ENCODE measurements at places on chromosomes 3 and 15.

DNA sequence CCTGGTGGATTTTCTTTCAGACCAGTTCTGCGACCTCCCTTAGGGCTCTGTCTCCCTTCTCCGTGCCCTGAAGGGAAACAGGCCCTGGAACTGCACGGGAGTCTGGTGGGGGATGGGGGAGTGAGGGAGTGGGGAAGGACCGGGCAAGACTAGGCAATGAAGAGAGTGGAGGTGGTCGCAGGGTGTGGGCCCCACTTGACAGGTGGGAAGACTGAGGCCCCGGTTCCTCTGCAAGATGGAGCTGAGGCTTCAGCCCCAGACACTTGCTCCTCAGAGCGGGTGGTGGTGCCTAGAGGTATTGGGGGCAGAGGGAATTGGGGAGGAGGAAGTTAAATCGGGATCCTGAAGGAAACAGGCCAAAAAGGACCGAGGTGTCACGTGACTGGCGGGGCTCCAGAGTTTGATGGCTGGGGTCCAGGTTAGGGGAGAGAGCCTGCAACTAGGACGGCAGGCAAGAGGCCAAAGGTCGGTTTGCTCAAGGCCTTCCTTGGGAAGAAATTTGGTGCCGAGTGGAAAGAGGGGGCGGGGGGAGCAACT is 597 bp upstream of the CAMK1 start:
- no peak for DNase-seq

DNA sequence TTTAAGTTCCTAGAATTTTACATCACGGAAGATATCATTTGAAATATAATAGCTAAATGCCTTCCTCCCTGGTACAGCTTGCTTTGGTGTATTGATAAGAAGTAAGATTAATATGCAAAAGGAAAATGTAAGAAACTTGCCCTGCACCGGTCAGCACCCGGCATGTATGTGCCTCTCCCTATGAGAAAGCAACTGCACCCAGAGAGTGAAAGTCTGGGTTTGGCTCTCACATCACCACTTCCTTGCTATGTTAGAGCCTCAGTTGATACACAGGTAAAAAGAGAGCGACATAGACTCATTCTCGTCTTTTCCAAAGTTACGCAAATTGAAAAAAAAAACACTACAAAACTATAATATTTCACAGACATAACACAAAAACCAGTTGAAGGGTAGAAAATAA is 96.7 kb downstream of the FOXP1 start:
- peak; percentile 35 for DNase-seq

DNA sequence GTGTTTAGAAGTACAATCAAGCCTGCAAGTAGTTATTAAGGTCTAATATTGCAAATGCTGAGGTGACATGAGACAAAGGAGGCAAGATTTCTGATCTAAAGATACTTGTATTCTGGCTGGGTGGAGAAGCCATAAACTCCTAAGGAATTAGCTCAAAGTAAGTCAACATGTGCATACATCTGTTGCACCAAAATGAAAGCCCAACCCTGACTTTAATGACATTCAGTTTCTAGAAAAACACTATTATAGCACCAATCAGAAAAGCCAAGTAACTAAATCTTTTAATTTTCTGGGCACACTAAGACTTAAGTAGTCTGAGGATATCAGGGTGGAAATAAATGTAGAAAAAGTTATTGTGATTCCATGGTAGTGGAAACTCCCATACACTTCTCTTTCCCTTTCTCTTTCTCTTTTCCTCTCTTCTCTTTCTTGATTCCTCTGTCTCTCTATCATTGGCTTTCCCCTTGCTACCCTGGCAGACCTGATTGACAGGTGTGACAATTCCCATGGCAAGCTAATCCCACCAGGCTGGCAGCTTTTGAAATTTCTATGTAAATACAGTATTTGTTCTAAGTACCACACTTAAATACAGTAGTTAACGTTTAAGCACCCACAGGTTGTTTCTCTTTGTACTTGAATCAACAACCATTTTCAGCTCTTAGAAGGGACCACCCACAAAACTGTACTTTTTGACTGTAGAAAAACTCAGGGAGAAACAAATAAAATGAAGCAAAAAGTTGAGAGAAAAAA is 528.4 kb upstream of the SEMA6D start:
- no peak for DNase-seq

DNA sequence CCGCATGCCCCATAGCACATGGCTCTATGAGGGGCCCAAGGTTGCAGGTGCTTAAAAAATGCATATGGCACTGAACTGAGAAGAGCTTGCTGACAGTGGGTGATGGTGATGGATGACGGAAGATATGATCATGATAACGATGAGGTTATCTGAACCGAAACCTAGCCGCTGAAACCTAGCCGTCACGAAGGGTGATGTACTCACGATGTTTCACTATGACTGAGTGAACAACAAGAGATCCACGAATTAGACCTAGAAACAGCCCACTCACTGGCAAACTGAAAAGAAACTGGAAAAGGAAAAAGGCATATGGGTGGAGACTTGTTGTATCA is 57.6 kb upstream of the BCL6 start:
- peak; percentile 97 for DNase-seq

GRCh38 chr3:17290894-17291293 is 406.1 kb downstream of the PLCL2 start:
- DNase-seq: no peak

DNA sequence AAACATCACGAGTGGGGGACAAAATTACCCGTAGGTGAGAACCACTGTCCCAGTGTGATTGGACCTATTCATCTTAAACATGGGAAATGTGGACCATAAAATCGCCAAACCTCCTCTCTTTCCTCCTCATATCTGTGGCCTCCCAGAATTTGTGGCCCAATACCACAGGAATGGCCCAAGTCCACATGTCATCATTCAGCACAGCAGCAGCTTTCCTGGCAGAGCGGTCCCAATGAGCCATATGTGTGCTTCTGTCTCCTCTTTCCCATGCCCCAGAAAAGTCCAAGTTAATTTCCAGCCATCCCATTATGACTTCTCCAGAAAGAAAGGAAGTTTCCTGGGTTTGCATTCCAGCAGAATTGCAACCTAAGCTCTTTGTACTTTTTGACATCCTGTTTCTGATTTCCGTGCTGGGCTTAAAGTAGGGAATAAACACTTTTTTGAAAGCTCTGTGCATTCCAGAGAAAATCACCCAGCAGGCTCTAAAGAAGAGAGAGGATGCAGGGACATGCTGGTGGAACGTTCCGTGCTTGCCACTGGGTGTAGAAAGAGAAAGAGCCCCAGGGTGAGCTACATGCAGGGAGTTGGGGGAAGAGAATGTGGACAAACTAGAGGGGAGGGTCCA is 259.4 kb upstream of the PROK2 start:
- no peak for DNase-seq

GRCh38 chr3:3201611-3202010 is 22.1 kb upstream of the CRBN start:
- DNase-seq: peak; percentile 56

GRCh38 chr15:84833447-84834228 is 16.5 kb downstream of the ALPK3 start:
- DNase-seq: no peak

GRCh38 chr3:62621925-62622324 is 248.6 kb upstream of the FEZF2 start:
- no peak for DNase-seq

GRCh38 chr3:32596282-32596908 is 25.7 kb upstream of the DYNC1LI1 start:
- DNase-seq: no peak

GRCh38 chr3:38579551-38580449 is 69.7 kb downstream of the SCN5A start:
- DNase-seq: no peak

DNA sequence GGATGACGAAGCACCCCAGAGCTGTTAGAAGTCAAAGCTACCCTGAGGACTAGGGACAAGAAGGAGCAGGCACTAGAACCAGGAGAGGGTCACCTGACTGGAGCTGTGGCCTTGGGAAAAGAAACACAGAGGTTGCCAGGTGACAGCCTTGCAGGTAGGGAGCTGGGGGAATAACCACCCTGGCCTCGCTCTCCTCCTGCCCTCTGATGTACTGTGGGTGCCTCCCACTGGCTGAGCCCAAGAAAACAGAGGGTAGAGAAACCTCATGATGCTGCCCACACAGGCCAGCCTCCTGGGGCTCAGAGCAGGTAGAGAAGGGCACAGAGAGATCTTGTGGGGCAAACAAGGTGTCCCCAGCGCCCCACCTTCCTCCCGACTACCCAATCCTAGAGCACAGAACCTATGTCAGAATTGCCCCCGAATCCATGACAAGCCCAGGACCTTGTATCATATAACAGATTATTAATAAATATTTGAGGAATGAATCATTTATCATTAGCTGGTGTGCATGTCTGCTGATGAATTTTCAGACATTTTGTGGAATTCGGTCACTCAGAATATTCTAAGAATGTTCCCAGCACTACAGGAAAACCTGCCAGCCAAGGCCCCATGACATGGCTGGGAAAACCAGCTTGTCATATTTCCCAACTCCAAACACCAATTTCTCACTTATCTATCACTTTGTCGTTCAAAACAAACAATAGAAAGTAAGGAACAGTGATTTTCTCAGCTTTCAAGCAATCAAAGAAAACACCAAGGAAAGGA is 59.8 kb upstream of the MEX3B start:
- no peak for DNase-seq

GRCh38 chr3:195711813-195712534 is 8.8 kb upstream of the MUC20 start:
- no peak for DNase-seq

DNA sequence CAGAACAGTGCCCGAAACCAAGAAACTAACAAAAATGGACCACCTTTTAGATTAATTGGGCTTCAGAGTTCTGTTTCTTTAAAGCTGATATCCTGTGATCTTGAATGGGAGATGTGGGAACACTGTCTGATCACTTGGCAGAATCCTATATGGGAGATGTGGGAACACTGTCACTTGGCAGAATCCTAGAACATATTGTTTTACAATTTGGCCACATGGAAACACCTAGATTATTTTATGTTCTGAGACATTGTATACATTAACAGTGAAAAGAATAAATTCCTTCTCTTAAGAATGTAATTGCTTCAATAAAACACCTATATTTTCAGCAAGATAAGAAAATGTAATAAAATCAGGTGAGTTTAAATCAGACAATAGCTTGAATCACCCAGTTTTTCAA is 30.3 kb upstream of the PLSCR2 start:
- DNase-seq: no peak

DNA sequence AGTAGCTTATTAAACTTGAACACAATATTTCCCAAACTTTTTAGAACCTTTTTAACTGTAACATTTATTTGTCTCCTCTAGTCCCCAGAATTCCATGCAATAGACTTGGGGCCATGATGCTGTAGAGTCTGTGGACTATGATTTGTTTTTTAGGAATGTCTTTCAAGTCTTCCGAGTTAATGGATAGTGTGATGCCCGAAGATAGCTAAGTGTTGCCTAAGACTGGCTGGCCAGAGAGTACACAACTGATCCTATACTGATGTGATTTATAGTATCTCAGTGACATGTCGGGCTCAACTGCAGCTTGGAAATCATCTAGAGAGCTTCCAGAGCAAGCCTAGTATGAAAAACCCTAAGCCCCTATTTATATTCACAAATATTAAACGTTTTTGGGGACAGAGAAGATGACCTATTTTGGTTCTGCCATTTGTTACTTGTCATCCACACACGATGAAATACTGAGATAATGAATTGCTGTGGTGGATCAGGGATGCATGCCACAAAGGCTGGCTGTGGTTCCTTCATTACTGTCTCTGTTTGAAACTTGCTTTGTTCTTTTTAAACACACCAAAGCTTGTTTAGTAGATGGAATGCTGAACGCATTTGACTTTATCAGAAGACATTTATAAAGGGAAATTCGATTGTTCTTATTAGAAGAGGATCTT is 507.4 kb downstream of the TAFA4 start:
- no peak for DNase-seq

DNA sequence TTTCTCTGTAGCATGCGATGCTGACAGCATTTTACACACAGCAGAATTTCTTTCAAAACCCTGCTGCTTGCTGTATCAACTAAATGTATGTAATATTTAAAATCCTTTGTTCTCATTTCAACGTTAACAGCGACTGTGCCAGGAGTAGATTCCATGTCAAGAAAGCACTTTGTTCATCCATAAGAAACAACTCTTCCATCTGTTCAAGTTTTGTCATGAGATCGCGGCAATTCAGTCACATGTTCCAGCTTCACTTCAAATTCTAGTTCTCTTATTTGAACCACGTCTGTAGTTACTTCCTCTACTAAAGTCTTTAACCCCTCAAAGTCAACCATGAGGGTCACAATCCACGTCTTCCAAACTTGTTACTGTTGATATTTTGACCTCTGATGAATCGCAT is 50.6 kb downstream of the SMARCC1 start:
- no peak for DNase-seq

DNA sequence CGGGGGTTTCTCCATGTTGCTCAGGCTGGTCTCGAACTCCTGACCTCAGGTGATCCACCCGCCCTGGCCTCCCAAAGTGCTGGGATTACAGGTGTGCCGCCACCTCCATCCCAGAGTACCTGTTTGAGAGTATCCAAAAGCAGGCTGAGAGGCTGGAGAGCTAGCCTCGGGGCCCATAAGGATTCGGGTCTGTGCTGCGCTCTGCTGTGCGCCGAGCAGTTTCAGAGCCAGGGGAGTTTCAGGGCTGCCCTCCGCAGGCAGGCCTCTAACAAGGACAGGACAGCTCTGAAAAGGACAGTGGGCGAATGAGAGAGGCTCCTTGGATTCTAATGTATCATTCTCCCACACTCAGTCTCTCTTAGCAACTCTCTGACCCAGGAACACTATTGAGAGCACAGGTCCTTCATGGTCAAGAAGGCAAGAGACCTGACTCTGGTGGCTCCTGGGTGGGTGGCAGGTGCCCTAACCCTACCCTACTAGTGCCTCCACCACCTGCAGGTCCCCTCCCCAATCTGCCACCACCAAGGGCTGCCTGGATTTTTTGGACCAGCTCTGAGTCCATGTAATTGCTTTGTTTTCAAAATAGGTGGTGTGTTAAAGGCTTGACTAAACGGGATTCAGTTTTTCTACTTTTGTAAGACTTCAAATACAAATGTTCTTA is 27.8 kb downstream of the MAGEF1 start:
- no peak for DNase-seq

DNA sequence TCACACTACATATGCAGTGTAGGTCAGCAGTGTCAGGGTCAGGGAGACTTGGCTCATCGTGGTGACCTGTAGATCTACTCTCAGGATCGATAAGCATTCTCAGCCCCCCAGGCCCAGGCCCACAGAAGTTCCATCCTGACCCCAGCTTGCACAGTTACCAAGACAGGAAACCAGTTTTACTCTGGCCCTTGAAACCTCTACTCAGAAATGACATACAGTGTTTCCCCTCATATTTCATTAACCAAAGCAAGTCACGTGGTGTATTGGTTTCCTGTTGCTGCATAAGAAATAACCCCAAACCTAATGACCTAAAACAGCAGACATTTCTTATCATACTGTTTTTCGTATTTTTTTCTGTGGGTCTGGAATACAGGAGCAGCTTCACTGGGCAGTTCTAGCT is 242.2 kb downstream of the SLCO3A1 start:
- DNase-seq: peak; percentile 47

- DNase-seq: no peak
Measured at GRCh38 chr15:28459279-28459678, 73.5 kb downstream of the GOLGA8G start.

- peak; percentile 86 for DNase-seq
Measured at GRCh38 chr3:109806929-109807328, 469.6 kb upstream of the DPPA4 start.
